ENCODE measurements at places on chromosomes 2 and 18.

DNA sequence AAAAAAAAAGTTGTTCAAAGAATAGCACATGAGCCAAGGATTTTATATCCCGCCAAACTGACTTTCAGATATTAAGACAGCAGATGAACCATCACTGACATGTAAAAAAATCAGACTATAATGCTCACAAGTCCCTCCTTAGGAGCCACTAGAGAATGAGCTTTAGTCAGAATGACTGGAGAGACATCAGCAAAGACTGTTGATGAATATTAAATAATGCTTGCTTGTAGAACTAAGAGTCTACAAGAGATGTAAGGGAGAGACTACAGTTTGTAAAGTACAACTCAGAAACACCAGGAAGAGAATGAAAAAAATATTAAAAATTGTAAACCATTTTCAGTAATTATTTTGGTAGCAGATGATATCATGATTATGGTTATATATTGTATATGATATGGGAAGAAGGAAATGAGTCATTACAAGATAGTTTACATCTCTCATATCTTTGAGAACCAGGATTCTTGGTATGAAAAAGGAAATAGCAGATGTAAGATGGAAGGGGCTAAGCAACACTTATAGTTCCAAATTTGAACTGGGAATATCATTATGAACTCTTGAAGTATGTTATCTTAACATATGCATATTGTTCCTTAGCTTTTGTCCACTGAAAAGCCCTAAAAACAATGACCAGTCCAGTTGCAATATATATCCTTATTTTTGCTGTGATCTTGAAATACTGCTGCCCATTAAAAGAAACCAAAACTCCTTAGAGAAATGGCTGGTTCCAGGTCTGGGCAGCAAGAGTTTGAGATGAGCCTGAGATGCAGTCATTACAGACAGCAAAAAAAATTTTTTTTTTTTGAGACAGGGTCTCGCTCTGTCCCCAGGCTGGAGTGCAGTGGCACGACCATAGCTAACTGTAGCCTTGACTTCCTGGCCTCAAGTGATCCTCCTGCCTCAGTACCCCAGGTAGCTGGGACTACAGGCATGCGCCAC lies 55.7 kb downstream of the PTPN2 start:
- DNase-seq, result no peak

- DNase-seq, result no peak
Observed at GRCh38 chr2:121136323-121136722, 148.7 kb downstream of the TFCP2L1 start.

DNA sequence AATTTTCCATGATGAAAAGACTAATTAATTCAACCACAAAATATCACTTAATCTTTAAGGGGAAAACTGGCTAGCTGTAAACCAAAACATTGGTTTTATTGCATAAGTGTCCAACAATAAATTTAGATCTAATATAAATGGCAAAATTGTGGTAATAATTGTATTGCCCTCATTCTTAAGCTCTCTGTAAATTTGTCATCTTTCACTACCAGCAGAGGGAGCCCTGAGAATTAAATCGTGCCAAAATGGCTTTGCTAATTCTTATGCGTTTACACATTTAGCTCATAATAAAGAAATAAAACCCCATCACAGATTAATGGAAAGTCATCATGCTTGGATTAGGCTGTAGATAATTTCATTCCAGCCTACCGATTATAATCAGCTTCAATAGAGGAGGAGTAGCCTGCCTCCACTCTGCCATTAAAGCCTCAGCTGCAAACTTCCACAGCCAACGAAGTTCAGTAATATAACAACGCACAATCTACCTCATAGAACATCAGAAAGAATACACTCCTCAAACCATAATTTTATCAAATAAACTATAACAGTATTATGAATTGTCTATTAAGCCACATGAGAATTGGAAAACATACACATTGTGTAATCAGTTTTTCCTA lies 70.0 kb upstream of the ATP5MC3 start:
- DNase-seq, result no peak

- DNase-seq, result no peak
Observed at GRCh38 chr2:18800240-18800971, 211.0 kb upstream of the NT5C1B start.

GRCh38 chr2:7146151-7146550 lies 228.9 kb downstream of the RNF144A start:
- no peak for DNase-seq

DNA sequence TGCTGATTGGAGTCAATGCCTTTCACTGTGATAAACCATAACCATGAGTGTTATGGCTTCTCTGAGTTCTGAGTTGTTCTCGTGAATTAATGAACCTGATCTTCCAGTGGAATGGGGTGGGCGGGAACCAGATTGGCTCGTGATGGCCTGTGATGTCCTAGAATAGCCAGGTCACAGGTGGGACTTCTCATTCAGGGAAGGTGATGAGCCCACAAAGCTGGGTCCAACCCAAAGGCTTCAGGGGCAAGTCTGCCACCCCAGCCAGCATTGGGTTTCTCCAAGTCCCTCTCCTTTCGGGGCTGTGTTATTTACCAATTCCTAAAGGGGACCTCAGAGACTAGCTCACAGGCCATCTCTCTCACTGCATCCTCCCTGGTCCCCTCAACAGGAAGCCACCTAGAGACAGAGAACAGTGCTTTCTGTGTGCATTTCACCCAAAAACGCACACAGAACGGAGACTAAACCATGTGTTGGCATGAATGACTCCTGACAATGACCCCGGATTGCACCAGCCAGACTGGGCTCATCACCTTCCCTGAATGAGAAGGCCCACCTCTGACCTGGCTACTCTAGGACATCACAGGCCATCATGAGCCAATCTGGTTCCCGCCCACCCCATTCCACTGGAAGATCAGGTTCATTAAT lies 85.5 kb downstream of the MALT1 start:
- DNase-seq, result no peak

DNA sequence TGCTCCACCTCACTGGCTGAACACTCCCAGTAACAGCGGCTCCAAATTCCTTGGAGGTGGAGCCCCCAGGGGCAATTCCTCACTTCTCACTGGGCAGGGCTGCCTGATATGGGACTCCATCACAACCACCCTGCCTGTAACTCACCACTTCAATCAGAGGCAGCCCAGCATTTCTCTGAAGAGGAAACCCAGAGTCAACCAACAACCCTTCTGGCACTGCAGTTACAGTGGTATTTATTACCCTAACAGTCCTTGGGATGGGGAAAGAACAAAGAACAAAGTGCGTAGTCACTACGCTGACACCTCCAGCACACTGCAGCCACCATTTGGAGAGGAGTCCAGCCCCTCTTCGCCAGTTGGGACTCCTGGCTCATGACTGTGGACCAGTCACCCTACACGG lies 85.7 kb upstream of the GALNT13 start:
- no peak for DNase-seq

DNA sequence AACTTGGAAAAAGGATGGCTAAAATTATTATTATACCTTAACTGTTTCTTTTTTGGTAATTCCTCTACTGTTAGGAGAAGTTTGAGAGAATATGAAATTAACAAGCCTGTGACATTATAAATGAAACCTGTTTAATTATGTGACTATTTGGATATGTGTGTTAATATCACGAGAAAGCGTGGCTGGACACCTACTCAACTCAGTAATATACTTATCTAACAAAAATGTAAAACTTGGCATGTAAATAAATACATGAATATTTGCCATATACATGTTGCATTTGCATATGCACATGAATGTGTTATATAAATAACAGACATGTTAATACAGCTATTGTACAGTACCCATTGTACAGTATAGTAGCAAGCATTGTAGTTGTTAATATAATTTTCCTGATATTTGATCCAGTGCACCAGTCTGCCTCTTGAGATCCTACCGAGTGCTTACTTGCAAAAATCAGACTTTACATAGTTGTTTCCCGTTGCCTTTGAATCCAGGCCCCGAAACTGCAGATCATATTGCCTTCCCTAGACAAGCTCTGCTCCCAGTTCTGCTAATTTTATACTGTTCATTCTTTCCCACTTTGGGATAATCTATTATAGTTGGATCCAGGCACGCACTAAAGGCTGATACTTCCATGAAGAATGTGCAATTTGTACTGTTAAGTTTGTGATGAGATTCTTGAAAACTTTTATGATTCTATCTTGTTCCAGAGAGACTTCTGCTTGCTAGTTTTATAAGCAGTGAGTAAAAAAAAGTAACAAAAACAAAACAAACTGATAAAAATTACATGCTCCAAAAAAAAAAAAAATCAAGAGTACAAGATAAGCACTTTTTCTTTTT lies 395.6 kb downstream of the ARHGAP15 start:
- DNase-seq, result no peak

DNA sequence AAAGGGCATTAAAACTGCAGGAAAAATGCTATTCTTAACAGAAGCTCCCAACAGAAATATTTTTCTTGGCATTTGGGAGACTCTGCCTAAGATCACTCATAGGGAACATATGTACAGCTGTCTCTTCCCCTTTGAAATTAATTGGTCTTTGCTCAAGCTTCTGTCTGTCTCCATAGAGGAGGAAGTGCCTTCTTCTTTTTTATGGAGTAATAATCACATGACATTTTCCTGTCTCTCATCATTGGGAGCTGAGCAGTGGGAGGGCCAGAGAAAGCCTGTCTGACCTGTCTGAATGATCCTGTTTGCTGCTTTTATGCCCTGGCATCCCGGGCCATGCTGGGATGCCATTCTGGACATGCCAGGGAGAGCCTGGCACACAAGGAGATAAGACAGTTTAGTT lies 145.6 kb downstream of the AQP4 start:
- DNase-seq, result no peak

DNA sequence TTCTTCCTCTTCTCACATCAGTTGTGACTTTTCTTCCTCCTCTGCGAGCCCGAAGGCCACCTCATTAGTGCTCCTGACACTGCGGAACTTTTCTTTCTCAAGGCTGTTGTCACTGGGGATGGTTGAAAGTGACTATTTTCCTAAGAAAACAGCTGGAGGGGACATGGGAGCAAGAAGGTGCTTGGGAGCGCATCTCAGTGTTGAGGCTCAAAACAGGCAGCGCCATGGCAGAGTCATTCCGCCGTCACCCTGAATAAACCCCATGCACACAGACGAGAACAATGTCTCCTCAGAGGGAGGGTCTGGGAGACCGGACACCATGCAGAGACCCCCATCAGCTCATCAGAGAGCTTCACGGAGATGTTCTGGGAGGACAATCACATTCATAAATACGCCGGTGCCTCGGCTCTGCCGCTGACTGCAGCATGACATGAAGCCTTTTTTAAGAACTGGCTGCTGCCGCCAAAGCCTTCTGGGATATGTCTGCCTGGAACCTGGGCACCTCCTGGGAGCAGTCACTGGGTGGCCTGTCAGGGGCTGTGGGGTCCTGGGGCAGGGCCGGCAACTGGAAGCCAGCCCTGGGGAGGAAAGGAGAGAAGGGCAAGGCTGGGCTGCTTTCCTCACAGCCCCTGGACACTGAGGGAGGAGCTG lies 19.2 kb downstream of the ATOH8 start:
- peak; percentile 63 for DNase-seq

DNA sequence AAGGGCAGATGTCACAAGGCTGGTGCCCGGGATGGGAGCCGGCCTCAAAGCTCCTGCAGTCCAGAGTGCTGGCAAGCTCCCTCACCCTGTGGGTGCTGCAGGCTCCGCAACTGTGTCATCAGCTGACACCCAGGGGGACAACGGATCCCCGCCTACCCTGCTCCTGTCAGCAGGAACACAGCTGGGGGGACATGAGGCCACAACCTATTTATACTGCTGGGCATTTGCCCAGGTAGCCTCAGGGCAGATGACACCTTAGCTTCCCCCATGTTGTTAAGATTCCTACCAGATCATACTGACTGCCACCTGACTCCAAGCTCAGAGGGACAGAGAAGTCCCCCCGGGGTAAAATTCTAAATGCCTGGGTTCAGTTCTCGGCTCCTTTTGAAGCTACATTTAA lies 1.2 kb downstream of the ANKRD23 start:
- DNase-seq, result peak; percentile 72

DNA sequence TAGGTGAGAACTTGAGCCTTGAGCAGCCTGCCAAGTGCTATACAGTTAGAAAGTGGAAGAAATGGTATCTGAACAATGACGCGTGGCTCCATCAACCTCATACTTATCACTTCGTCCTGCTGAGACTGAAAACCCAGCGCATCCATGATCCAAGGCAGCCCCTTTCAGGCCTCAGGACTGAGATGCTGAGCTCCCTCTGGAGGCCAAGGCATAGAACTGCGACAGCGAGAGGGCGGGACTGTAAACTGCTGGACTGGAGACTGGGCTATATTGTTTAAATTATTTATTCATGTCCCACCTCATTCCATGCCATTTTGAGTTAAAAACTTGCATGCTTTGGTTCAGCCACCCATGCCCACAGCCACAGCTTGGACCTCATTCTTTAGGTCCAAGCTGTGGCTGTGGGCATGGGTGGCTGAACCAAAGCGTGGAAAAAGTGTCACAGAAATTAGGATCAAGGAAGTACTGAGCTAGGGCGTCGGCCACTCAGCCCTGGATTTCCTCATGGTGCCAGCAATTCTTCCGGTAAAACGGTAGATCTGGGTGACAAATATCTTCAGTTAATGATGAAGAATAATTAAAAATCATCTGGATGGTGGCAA lies 195.5 kb downstream of the L3MBTL4 start:
- DNase-seq, result no peak

DNA sequence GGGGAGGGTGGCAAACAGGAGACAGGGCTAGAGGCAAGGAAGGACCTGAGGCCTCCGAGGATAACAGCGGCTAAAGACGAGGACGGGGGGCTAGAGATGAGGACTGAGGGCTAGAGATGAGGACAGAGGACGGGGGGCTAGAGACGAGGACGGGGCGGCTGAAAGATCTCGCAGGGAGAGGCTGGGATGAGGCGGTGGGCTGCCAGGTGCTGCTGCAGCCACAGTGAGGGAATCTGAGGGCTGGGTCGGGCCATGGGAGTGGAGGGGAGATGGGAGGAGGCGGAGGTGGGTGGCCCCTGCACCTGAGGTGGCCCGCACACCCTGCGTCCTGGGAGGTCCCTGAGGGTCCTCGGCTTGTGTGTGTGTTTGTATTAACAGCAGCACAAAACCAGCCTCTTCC lies 350.2 kb upstream of the SALL3 start:
- DNase-seq, result no peak

DNA sequence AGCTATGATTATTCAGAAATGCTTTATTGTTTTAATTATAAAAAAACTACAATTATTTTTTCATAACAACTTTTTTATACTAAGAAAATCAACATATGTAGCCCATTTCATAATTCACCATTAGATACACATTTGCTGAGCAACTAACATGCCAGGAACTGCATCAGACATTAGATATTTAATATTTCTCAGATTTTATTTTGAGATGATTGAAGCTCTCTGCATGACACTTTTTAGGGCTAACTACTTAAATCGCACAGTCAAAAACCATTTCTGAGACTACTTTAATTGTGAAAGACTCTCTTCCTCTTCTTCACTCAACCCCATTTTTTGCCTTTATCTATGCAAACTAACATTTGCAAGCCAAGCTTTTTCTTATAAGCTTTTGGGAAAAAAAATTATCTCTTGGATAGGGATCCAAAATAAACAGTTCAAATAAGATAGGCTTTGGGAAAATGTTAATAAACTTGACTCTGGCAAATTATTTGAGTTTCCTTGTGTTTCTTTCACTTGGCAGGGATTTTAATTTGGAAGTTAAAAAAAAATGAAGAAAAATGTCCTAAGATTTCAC lies 9.1 kb upstream of the COL3A1 start:
- no peak for DNase-seq
